NCI-H2107 (cell line): ENCODE measurements at places on chromosomes 5 and 9.

GRCh38 chr5:34790069-34790468, 48.9 kb upstream of the TTC23L start:
- DNase-seq = no peak

DNA sequence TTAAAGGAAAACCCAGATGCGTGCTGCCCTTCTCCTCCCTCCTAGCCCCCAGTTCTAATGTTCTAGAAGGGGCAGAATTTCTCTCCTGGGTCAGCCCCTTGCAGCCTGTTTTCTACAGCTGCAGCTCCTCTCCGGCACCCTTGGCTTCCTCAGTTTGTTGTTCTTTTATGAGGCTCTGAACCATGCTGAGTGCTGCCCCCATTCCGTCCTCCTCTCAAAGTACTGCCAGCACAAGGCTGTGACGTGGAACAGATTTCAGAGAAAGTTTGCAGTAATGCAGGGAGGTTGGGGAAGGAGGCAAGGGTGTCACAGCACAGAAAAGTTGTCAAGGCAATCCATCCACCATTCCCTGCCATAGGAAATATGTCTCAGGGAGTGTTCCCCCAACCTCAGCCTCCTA, 63.3 kb downstream of the RGS3 start:
- no peak for DNase-seq

DNA sequence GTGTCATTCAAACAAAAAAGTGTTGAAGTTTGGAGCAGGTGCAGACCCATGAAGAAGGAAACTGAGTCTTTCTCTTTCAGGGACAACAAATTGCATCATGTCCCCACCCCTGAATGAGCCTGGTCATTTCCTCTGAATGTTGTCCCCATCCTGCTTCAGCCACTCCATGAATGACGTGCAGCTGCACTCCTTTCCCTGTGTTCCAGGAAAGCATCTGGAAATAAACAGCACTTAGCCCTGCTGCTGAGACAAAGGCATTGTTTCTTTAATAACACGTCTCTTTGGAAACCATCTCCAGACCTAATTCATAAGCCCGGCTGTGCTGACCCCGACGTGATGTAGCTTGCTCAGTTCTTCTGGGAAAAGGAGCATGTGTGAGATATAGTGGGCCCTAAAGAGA, 682.3 kb downstream of the BRINP1 start:
- peak; percentile 6 for DNase-seq

- peak; percentile 48 for DNase-seq
Measured at GRCh38 chr5:102807878-102808502, 52.9 kb downstream of the PAM start.

DNA sequence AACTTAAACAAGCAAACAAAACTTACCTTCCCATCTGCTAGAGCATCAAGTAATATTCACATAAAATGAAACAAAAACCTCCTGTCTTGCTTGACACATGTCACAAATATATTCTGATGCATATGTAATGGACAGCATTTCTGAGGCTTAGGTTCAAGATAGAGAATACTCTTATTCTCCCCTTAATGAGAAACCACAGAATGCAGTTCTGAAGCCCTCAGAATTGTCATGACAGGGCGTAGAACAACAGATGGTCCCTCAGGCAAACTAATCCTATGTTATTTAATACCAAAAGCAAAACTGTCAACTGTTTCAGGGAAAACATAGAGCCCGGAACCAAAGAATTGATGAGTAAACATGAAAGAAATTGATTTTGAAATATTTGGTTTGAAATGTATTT, 229.9 kb upstream of the RIOK2 start:
- no peak for DNase-seq

DNA sequence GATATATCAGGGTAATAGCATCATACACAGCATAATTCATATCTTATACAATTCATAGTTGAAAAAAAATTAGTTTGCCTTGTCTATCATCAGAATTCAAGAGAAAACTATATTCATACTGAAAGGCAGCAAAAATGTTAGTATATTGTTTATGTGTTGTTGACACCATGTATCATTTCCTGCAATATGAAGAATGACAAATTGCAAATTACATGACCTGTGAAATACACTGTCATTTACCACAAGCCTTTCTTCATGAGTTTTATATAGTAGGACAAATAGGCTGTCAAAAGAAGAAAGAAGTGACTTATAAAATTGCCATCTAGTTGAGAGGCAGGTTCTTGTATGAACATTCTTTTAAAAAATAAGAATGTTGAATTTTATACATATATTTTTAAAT, 1136.3 kb upstream of the CDH9 start:
- no peak for DNase-seq

DNA sequence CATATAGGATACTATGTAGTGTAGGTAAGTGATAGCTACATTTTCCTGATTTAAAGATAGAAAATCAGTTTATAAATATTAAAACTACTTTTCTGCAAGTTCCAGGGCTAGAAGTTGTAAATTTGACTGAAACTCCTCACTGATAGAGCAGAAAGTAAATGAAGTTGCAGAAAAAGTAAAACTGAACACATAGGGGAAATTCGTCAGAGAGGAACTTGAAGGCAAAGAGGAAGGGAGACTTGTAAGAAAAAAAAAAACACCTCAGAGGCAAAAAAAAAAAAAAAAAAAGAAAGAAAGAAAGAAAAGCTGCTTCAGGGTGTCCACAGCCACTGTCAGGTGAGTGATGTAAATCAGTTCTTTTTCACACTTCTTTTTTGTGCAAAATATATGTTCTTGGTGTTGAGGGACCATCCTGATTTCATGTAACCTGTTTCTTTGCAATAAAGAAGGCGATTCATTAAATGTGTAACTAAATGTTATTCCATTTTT, 336.2 kb upstream of the ZNF462 start:
- DNase-seq = no peak

DNA sequence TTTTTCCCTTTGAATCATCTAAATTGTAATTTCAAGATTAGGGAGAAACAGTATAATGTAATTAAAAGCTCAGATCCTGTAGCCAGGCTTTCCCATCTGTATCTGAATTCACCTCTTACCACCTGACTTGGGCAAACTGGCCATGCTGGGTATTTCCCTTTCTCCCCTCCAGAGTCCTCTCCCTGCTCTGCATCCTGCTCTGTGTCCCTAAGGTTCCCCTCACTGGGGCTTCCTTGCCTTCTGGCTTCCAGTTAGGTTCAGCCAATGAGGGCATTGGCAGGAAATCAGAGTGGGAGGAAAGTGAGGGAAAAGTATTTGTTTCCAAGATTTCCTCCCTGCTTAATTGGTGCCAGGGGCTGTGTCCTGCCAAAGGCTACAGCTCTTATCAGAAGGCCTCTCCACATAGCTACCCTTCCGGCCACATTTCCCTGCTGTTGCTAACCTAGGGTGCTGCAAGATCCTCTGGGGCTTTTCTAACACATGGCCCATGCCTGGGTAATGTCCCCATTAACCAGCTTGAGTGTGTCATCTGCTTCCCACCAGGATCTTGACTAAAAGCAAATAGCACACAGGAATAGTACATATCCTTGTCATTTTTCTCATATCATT, 51.0 kb upstream of the MPDZ start:
- no peak for DNase-seq

- DNase-seq = no peak
Measured at GRCh38 chr5:1477341-1477740, 32.1 kb upstream of the SLC6A3 start.

GRCh38 chr9:97039514-97039860, 545 bp upstream of the CTSV start:
- no peak for DNase-seq

- DNase-seq = no peak
Measured at GRCh38 chr5:175861337-175862130, 9.8 kb upstream of the CPLX2 start.

DNA sequence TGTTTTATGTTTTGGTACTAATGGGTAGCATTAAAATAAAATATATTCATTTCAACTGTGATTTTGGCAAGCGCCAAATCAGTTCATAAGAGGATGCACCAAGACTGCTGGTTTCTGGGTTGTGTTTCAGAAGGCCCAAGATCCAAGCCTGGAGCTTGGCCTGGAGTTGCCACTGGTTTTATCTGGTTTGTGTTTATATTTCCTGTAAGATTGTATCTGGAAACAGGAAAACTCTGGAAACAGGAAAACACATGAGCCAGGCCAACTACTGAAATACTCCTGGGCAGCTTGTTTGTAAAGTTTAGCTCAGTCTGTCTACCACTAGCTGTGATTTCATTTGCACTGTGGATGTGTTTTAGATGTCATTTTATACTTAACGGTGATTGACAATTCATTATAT, 5.5 kb downstream of the FSTL4 start:
- no peak for DNase-seq

- DNase-seq = no peak
Measured at GRCh38 chr5:64015824-64016223, 53.6 kb upstream of the HTR1A start.

GRCh38 chr5:130222573-130222972, 318.3 kb downstream of the CHSY3 start:
- no peak for DNase-seq

GRCh38 chr9:132587592-132587955, 5.2 kb downstream of the BARHL1 start:
- DNase-seq = no peak

DNA sequence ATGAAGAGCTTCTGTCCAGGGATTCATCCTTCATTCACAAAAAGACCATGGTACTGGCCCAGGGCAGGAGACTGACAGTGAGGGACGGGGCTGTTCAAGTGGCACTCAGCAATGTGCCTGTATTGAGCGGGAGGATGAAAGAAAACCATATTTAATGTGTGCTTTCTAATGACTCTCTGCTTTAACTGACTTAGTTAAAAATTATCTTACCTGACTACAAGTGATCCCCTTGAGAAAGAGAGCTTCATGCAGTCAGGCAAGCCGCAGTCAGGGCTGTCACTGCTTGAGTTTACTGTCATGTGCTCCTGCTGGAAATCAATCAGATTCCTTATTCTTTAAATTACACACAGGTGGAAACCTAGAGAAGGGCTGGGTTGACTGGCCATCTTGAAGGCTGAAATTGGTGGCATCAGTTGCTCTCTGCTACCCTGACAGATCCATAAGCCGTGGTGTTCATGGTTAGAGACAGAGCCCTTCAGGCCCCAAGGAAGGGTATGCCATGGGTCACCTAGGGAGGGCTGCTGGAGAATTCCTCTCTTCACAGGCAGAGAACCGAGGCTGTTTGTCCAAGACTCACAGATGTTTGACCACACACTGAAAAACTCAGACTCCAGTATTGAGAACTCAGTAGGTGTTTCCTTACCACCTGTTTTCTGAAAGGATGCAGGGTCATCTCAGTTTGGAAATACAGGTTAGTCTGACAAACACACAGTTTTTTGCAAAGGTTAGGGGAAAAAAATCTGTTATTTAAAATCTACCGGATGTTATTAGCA, 70.9 kb downstream of the TRIO start:
- no peak for DNase-seq

- no peak for DNase-seq
Measured at GRCh38 chr5:32760091-32760509, 49.0 kb downstream of the NPR3 start.

- DNase-seq = no peak
Measured at GRCh38 chr5:122219436-122220166, 90.3 kb downstream of the ZNF474 start.

- no peak for DNase-seq
Measured at GRCh38 chr5:130386155-130386554, 481.9 kb downstream of the CHSY3 start.
